ENCODE measurements at places on chromosomes 6 and 20.

DNA sequence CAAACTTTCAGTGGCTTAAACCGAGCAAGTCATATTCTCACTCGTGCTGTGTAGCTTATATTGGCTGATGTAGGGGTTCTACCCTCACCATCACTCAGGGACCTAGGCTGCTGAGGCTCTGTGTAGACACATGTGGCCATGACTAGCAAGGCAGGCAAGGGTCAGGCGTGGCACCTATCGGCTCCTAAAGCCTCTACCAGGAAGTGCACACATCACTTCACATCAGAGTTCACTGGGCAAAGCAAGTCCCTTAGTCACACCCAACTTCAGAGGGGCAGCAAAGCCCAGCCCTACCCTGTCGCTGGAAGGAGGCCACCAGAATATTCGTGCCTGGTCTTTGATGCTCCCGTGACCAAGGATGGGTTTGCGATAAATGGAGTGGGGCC, 42.9 kb downstream of the PPP1R14C start:
- no peak for DNase-seq

DNA sequence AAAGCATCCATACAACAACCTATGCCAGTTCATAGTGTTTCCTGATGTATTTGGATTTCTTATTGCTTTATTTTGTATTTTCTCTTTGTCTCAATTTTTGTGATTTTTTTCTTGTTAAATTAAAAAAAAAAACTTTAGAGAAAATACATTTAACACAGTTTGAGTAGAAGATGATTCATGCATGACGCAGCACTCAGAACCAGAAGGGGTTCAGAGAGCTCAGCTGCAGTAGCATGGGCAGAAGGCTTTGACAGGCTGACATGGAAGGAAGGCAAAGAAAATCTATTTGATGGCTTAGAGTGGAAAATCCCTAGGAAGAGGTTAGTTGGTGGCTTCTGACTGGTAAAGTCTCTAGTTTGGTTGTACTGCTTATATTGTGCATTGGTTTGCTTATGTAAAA, 207.2 kb upstream of the STXBP5 start:
- DNase-seq: no peak

DNA sequence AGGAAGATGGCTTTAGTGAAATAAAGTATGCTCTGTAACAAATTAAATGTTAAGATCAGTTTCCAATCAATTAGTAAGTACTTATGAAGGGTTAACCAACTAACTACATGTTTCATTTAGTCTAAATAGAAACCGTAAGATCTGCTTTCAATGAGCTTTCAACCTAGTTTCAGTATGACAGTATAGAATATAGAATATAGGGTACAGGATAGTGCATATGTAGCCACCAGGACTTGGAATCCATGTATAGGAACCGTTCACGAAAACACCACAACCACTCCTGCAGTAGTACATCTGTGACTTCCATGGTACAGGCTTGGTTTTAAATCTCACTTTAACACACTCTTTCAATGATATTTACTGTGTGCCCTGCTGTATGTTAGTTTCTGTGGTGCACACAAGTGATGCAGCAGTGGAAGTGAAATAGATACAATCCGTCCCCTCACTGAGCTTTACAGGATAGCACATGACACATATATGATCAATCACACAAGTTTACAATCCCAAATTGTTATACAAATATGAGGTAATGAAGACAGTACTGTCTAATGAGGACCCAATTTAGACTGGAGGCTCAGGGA, 479.7 kb upstream of the MARCKS start:
- no peak for DNase-seq

DNA sequence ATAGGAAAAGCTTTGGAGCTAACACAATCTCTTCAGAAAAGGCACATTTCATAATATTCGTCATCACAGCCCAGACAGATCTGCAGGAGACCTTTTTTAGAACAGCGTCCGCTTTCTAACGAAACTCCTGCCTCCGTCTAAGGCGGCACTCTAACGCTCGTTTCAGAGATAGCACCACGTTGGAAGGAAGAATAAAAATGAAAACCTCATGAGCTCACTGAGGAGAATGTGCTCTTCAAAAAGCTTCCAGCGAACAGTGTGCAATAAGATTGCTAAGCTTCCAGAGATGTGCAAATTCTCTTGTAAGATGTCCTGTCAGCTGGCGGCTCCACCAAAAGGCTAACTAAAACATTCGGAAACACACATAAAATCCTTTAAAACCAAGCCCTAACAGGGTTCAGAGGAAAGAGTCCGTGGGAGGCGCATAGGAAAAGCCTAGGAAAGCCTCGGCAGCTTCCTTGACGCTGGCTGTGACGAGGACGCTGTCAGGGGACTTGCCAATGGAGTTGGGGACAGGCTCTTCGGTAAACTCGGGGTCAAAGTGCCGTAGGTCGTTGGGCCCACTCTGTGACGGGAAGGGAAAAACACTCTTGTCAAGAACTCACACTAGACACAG, 117.6 kb upstream of the SLC2A12 start:
- DNase-seq: no peak

GRCh38 chr6:31122791-31123706, 2.8 kb upstream of the CDSN start:
- no peak for DNase-seq

DNA sequence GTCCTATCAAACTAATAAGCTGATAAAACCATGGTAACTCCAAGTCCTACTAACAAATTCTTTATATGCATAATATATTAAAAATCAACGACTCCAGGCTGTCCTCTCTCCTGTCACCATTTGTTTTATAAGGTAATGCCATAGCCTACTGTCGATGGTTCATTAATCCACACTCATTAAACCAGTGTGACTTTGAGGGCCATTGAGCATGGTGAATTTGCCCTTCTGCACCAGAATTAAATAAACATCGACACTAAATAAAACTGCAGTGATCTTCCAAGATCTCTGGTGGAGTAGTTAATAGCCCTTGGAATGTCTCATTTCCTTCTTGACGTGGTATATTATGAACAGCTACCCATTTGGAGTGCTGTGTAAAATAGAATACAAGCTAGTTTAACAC, 358.5 kb downstream of the CBLN4 start:
- no peak for DNase-seq

Measured in NCI-H1930 (cell line).